ENCODE measurements at places on chromosomes 11 and 22.

- DNase-seq: peak; percentile 85
Observed at GRCh38 chr11:62546244-62546928, at the start of gene AHNAK. Gene AHNAK, minus strand, starts transcription at chr11:62546806. Its CDS starts 10,708 bp downstream, at chr11:62536098.

DNA sequence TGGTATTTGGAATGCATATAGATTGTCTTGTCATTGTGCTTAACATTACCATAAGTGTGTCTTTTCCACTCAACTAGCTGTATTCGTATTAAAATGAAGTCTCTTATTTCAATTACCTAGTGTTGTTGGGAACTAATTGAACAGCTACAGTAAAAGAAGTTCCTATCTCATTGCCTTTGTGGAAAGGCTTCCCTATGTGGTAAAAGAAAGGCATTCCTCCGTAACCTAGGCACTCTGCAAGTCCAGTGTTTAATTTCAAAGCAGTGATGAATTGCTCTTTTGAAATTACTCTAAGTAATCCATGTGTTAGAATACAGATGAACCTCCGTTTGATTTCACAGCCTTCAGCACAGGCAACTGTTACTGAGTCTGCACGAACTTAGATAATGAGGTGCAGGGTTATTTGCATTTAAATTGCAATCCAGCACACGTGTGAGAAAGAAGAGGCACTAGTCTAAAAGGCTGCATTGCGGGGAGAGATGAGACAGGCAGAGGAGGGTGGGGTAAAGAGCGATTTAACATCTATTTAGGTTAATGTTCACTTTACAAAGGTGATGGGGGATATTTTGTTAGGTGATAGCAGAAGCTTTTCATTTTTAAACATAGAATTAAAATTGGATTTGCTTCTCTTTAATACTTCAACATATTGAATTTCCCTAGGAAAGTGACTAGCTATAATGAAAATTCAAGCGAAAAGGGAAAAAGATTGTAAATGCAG is 25.0 kb upstream of the CRTAM start:
- DNase-seq: no peak

GRCh38 chr22:19708321-19709011 is 5.8 kb upstream of the SEPTIN5 start:
- no peak for DNase-seq

DNA sequence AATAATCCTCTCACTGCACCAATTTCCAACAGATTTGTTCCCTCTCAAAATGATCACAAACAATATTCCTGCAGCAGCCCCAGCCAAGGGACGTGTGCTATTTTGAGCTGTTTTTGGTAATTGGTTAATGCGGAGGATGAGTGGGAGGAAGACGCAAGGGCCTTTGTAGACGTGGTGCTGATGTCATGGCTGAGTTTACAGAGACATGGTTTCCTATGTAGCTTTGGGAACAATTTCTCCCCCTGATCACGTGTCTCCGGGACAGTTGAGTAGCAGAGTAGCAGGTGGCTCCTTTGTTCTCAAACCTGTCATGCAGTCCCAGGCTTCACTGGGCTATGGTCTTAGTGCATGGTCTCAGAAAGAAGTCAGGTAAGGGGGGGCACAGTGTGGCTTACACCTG is 183.2 kb upstream of the NECTIN1 start:
- no peak for DNase-seq

- DNase-seq: no peak
Observed at GRCh38 chr22:24486501-24486921, 8.6 kb upstream of the UPB1 start.

GRCh38 chr11:103608566-103608965 is 427.9 kb upstream of the DDI1 start:
- DNase-seq: no peak

GRCh38 chr11:16993495-16993894 is 20.7 kb downstream of the PLEKHA7 start:
- no peak for DNase-seq

DNA sequence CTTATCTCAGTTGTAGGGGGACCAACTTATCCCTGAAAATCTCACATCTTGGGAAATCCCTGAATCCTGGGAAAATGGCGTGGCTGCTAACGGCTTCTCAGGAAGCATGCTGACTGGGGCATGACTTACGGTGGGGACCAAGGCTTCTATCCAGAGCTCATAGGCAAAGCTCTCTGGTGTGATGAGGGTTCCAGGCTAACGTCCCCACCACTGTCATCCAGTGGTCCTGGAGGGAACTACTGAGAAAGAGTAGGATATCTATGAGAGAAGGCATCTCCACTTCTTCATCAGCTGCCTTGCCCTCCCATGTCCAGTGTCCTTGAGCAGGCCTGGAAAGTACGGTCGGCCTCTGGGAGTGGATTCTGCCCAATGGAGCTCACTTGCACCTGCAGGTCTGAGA is 210.4 kb upstream of the B3GAT1 start:
- DNase-seq: no peak

GRCh38 chr22:19105867-19106802 is 16.1 kb downstream of the DGCR2 start:
- DNase-seq: no peak

- DNase-seq: no peak
Observed at GRCh38 chr11:81802591-81802990, 931.1 kb downstream of the FAM181B start.

DNA sequence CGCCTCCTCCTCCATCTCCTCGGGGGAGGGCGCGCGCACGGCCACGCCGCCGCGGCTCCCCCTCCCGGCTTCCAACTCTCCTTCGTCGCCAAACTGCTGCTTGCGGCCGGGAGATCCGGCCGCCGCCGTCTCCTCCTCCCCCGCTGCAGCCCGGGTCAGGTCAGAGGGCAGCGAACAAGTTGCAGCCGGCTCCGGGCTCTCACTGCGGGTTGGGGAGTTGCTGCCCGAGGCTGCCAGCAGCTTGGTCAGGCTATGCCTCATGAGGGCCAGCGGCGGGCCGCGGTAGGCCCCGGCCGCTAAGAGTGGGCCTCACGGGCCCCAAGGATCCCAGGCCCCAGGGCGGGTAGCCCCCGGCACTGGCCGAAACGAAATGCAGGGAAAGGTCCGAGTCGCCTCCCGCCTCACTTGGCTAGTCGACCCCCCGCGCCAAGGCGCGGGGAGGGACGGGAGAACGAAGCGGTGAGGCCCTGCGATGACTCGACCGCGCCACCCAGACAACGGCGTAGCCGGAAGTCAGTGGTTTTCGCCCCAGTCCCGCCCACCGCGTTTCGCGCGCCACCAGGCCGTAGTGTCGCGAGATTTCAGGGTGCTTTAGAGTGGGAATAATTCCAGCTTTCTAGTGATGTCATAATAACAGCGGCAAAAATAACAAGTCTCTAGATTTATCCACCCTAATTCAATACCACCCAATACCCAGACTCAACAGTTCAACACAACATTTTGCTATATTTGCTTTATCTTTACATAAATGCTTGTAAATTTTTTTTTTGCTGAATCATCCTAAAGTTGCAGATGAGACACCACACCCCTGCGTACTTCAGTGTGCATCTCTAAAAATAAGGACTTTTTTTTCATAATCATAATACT is at the start of gene CREBZF:
Gene CREBZF (minus strand): TSS at position 515 of the 867 bp plus-strand sequence. CDS start 254 bp downstream, at position 261.
- peak; percentile 96 for DNase-seq

- no peak for DNase-seq
Observed at GRCh38 chr22:42283278-42284201, 13.1 kb upstream of the TCF20 start.

DNA sequence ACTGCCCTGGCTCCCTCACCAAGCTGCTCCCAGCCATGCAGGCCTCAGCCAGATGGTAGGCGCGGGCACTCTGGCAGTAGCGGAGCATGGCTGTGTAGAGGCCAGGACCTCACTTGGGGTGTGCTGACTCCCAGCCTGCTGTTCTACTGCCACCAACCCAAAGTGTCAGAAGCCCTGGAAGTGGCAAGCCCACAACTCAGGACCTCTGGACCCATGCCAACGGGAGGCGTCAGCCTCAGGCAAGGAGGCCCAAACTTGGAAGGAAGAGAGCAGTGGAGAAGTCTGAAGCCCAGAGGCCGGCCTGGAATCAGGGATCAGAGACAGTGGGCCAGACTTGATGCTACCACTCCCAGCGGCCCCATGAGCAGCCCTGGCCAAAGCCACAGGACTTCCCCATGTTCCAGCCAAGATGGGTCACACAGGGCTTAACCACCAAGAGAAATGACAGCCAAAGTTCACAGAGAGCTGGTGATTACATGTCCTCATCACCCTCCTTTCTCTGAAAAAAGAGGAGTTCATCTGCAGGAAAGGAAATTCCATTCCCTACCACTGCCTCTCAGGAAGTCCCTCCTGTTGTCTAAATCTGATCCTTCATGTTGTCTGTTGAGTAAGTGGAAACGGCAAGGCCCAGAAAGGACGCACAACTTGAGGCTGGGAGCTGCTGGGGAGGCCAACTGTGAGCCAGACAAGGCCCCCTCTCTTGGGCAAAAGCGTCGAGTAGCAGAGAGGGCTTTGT is 4.4 kb downstream of the ARRB1 start:
- peak; percentile 52 for DNase-seq

- no peak for DNase-seq
Observed at GRCh38 chr11:133052537-133052936, 479.8 kb downstream of the OPCML start.

DNA sequence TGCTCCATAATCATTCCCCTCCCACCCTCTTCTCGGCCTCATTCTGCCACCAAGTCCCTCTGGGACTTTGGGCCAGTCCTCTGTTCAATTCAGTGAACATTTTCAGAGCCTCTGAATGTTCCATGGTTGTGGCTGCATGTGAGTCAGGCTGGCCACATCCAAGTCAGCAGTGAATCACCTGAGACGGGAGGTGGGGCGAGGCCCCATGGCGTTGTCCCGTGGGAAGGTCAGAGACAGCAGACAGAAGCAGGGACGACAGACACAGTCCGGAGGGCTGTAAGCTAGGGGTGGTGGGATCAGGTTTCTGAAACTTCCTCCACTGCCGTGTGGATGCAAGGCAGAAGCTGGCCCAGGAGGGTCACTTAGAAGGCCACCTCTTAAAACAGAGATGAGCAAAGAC is 324.8 kb downstream of the MN1 start:
- DNase-seq: no peak

DNA sequence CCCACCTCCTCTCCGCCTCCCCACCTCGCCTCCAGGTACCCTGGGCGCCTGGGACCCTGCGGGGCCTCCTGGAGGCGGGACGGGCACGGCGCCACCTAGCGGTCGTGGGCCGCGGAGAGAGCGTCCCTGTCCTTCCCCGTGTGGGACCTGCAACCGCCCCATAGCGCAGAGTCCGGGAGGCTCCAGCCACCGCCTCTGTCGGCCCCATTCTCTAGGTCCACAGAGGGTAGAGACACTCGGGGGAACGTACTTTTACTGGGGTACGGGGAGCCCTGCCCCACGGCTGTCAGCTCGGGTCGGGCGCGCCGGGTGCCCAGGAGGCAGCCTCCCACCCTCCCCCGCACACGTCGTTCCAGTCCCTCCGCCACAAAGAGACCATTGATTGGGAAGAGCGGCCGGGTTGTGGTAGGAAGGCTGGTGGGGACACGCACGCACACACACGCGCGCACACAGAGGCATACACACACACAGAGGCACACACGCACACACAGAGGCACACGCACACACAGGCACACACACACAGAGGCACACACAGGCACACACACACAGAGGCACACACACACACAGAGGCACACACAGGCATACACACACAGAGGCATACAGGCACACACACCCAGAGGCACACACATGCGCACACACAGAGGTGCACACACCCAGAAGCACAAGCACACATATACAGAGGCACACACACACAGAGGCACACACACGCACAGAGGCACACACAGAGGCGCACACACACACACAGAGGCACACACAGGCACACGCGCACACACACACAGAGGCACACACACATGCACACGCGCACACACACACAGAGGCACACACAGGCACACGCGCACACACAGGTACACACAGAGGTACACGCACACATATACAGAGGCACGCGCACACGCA is 12.6 kb upstream of the NECTIN1 start:
- DNase-seq: peak; percentile 39

GRCh38 chr22:27800250-27801201 is 1.0 kb downstream of the MN1 start:
- peak; percentile 59 for DNase-seq

DNA sequence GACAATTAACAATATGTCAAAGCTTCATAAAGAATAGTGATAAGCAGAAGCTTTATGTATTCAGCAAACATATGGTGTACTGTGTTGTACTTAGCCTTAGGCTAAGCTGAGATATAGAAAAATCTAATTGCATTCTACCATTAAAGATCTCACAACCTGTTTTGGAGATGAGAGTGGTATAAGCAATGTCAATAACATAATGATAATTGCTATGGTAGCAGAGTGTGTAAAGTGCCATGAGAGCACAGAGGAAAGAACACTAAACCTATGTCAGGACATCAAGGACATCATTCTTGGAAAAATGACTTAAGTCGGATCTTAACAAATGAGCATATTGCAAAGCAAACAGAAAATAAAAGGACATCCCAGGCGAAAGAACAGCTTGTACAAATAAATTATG is 28.6 kb upstream of the ANGPTL5 start:
- DNase-seq: no peak

- DNase-seq: no peak
Observed at GRCh38 chr11:59413646-59414045, 12.6 kb downstream of the OR5A2 start.

- DNase-seq: no peak
Observed at GRCh38 chr11:45104006-45104789, 42.2 kb upstream of the PRDM11 start.

All from ovary (tissue), 10 donors.